ENCODE measurements at places on chromosomes 3 and 15. TPM values are rescaled to one million over a fixed set of nuclear protein-coding genes. Genes with fewer than 3 reads are reported as not detected.

- no peak overlapping the region for H3K27ac ChIP-seq
- no peaks in the 10 kb centered on the region for H3K27me3 ChIP-seq
- DNase-seq, result no peak
Observed at GRCh38 chr15:70094690-70095311, 2.9 kb downstream of the TLE3 start.

- H3K27ac ChIP-seq, result no peak overlapping the region
- H3K36me3 ChIP-seq, result no peaks in the 10 kb centered on the region
- H3K4me3 ChIP-seq, result no peak overlapping the region
- H3K4me1 ChIP-seq, result no peaks in the 10 kb centered on the region
- no peaks in the 10 kb centered on the region for H3K27me3 ChIP-seq
- DNase-seq, result no peak
Observed at GRCh38 chr3:160927620-160928019, 171.6 kb downstream of the PPM1L start.

DNA sequence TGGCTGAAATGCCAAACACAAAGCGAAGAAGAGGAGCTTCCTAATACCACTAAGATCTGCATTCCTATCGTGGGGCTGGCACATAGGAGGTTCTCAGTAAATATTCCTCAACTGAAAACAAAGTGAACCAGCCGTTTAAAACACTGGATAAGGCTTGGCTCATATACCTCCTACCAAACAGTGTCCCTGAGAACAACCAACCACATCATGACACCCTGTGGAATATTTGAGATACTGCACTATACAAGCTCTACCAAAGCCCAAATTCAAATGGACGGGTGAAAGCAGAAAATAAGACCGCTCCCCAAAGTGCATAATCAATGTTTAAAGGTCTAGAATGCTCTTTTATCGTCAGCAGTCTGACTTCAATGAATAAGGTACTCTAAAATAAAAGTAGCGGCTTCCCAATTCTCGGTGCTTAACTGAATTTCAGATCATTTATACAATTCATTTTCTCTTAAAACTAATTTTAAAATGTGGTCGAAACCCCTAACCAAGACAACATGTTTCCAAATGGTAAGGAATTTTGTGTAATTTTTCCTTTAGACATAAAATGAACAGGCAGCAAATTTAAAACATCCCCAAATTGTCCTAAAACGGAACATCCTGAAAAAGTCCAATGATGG is 425.8 kb downstream of the ERC2 start:
- no peaks in the 10 kb centered on the region for H3K36me3 ChIP-seq
- H3K4me3 ChIP-seq, result no peak overlapping the region
- DNase-seq, result peak; percentile 57
- no peak overlapping the region for H3K27ac ChIP-seq

The HACL1 gene
- polyA plus RNA-seq, result 15.1 TPM

The DUOXA2 gene
- not detected for polyA plus RNA-seq
